Endothelial cell (in vitro differentiated cells): ENCODE measurements at places on chromosomes 4 and X.

GRCh38 chrX:66030505-66031317, 9.2 kb downstream of the VSIG4 start:
- peak; percentile 3 for DNase-seq

- no peak for DNase-seq
Observed at GRCh38 chrX:56788717-56789122, 59.7 kb downstream of the NBDY start.

DNA sequence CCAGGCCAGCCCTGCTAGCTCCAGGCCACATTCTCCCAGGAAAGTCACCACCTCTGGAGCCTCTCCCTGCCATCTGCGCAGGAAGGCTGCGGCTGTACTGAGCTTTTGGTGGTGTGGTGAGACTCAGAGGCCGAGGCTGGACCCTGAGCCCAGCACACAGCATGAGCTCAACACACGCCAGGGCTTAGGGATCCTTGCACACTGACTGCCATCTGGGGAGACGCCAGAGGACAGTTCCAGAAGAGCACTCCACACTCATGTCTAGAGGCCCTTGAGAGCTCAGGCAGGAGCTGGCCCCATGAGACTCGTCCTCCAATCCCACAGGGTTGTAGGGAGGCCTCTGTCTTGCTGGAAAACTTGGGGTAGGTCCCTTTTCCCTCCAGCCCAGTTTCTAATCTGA, 40.6 kb downstream of the ABLIM2 start:
- no peak for DNase-seq

DNA sequence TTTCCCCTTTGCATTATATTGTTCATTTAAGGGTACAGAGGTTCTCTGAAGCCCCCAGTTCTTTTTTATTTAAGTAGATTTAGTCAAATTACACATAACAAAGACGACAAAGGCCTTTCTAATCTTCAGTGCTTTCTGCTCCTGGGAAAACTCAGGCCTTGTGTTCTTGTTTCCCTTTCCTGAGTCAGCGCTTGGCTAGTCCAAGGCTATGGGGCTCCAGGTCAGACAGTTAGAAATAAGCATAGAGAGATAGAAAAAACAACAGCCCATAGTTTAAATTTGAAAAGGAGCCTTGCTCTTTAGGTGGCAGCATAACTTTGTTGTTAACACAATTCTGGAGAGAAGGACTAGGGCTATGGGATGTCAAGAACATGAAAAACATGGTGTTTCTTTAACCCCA, 97.3 kb downstream of the PPP1R2C start:
- peak; percentile 3 for DNase-seq

- no peak for DNase-seq
Observed at GRCh38 chr4:75244325-75244724, 269.9 kb downstream of the RCHY1 start.
